ENCODE measurements at places on chromosomes 5 and 9.

- DNase-seq = no peak
Measured at GRCh38 chr5:135307143-135307903, 91.7 kb downstream of the MACROH2A1 start.

- DNase-seq = no peak
Measured at GRCh38 chr5:131607418-131607817, 27.6 kb downstream of the RAPGEF6 start.

DNA sequence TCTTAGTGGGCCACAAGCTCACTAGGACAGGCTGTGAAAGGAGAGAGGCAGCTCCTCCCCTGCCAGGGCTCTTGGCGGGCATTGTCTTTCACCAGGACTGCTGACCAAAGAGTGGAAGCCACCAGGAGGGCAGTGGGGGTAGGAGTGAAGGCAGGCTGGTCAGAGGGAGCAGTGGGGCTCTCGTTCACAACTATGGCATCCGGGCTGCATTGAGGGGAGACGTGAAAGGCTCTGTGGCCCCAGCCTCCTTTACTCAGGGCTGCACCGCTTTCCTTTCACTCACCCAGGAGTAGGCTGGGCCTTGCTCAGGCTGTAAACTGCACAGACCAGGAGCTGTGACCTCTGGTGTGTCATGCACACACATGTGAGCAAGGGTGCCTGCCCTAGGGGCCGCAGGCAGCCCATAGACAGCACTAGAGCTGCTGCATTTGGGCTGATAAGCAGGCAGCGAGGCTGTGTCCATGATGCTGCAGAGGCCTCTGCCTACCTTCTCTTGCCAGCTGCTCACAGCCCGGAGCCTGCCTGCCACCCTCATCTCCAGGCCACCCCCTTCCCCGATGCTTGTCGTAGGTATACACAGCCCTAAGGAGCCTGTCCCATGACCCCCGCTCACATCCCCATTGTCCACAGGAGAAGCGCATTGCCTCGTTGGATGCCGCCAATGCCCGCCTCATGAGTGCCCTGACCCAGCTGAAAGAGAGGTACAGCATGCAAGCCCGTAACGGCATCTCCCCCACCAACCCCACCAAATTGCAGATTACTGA lies 130.4 kb downstream of the DAB2IP start:
- DNase-seq = no peak

DNA sequence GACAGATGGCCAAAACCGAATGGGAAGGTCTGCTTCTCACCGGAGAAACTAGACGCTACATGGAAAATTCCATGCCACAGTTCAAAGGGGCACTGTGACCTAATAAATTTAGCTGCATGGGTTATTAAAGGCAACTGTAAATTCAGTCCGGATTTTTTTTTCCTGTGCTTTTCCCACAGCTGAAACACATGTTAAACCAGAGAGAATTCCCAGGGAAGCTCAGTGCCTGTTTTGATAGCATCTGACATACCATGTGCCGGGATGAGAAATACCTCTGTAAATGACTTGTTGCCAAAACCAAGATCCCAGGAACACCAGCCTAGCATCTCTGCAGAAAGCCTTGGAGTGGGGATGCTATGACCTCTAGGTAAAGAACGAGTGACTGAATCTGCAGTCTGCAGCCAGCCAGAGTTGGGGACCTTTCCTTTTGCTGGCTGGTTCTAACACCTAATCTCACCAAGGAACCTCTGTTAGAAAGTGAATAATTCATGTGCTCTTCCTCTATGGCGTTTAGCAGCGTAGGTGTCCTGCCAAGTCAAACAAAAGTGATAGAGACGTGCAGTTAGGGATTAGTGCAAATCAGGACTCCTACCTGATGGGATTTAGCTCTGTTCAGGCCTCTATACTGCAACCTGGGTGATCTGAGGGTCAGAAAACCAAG lies 77.9 kb downstream of the SLIT3 start:
- DNase-seq = no peak

DNA sequence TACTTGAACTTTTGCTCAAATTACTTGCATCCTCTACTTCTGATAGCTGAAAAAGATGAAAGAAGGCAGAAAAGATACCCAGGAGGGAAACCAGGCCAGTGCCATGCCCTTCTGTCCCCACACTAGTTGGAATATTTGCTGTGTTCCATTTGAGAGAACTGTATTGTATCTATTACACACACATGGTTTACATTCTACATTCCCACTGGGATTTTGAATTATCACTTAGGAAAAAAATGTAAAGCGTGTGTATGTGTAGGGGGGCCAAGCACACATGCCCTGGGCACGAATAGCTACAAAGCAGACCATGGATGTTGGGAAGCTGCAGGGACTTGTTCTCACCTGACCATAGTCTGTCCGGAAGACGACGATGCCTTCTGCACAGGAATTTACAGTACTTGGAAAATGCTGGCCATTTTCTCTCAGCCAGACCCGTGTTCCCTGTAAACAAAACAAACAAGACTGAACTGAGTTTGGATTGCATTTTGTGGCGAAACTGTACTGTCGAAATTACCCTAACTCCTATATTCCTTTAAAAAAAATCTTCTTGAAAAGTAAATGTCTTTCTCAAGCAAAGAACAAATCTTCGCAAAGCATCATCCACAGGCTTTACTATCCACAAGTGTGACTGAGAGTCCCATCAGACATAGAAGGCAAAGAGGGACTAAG lies 58.7 kb downstream of the MYO10 start:
- no peak for DNase-seq

GRCh38 chr9:2638871-2639673 lies 17.5 kb downstream of the VLDLR start:
- no peak for DNase-seq

DNA sequence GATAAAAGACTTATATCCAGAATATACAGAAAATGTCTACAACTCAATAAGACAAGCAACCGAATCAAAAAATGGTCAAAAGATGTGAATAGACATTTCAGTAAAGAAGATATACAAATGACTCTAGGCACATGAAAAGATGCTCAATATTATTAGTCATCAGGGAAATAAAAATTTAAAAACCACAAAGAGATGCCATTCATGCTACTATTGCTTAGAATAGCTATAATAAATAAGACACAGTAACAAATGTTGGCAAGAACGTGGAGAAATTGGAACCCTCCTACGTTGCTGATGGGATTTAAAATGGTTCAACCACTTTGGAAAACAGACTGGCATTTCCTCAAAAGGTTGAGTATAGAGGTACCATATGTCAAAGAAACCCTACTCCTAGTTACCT lies 39.8 kb downstream of the POLK start:
- DNase-seq = no peak

GRCh38 chr5:95631991-95632675 lies 12.2 kb downstream of the GPR150 start:
- DNase-seq = no peak

- DNase-seq = no peak
Measured at GRCh38 chr9:16509997-16510396, 360.5 kb downstream of the BNC2 start.

DNA sequence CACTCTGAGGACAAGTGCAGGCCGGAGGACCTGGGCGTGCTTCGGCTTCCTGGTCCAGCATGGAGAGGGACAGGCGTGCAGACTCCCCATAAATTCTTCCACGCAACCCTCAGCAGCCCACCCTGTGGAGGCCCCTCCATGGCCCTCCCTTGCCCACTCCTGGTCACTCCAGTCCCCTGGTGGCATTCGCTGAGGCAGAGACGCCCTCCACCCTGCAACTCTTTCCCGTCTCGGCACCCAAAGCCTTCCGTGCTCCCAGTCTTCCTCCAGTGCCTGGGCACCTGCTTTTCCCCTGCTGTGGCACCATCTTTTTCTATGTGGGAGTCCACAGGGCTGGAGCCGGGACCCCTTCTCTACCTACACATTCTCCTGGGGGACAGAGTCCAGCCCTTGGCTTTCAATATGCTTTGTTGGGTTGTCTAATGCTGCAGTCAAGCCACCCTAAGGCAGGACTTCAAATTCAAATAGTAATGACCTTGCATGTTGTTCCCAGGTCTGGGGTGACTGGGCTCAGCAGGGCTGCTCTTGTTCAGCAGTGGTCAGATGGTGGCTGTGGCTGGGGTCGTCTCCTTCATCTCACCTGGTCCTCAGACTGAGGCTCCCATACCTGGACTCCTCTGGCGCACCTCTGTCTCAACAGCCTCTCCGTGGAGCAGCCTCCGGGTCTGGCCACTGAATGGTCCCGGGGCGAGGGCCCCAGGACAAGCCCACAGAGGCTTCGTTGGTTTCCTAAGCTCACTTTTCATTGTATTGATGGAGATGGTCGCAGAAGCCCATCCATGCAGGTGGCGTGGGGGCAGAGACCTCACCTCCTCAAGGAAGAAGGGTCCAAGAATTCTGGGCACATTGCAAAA lies 15.2 kb downstream of the MRPL36 start:
- DNase-seq = no peak

DNA sequence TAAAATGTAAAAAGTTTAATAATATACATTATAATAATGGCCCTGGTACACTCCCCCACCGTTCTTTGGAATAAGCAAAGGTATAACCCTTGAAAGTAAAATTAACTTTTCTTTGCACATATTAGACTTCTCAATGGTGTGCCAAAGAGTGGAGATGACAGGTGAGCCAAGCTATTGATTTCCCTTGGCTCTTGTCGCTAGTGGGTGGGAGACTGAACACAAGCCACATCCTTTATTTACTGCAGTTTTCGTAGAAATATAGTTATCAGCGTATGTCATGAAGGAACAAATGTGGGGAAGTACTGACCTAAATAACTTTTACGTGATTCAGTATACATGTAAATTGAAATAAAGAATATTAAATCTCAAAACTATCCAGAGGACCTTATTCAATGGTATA lies 549.3 kb downstream of the RAB3C start:
- DNase-seq = no peak

GRCh38 chr5:68968429-68968828 lies 125.4 kb upstream of the SLC30A5 start:
- no peak for DNase-seq

DNA sequence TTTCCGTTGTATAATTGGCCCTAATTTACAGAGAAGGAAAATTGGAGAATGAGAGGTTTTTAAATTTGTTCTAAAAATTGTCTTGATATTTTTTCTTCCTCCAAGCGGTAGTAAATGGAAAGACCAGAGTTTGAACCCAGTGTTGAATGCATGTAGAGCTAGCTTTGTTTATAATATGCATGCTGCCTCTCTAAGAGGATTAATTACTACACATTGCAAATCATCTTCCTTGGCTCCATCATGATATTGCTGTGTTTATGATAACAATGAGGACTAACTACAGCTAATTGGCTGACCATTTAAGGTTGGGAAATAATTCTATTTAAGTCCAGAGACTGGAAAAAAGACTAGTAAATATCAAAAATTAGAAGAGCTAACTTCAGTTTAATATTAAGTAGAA lies 338.5 kb downstream of the PLK2 start:
- no peak for DNase-seq

DNA sequence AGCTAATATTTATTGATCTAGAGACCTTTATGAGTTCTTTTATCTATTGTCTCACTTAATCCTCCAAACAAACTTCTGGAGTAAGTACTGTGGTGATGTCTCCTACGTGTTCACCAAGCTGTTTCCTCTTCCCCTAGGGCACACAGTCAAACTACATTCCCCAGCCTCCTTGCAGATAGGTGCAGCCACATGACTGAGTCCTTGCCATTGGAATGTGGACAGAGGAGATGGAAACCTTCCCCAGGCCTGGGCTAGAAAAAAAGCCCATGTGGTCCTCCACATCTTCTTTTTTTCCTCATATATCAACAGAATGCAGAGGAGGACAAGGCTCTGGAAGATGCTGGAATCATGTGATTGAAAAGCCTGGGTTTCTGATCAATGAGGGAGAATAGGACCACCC lies 88.0 kb downstream of the ANKRD55 start:
- DNase-seq = no peak

GRCh38 chr9:83526901-83527300 lies 11.3 kb downstream of the FRMD3 start:
- DNase-seq = no peak

DNA sequence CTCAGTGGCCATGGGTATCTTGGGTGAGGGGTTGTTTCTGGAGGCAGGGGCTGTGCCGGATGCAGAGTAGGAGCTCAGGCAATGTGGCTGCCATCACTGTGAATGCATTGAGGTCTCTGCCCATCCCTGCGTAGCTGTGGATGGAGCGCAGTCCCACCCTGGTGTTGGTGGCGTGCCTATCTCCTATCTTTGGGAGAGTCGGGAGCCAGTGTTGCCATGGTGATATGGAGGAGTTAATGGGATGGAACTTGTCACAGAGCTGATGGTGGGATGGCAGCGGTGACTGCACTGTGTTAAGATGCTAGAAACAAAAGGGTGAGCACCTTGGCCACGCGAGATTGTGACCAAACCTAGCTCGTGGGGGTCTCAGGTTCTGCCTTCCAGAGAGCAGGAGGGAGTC lies 197.3 kb downstream of the MELK start:
- DNase-seq = no peak

DNA sequence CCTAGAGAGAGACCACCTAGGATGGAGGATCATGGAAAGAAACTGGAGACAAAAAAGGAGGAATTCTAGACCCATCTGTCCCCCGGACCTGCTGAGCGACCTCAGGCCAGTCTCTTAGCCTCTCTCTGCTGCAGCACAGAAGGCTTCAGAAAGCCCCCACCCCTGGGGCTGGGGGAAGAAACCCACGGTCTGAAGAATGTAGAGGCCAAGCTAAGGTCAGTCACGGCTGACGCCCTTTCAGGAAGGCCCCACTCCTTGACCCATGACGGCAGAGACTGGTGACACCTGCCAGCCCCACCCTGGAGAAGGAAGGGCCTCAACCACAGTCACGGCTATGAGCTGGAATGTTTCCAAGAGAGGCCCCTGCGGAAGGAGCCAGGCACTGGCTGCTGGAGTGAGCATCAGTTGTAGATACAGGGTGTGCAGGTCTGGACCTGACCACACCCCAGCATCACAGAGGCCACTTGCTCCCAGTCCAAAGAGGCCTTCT lies 120.5 kb upstream of the BOD1 start:
- no peak for DNase-seq

DNA sequence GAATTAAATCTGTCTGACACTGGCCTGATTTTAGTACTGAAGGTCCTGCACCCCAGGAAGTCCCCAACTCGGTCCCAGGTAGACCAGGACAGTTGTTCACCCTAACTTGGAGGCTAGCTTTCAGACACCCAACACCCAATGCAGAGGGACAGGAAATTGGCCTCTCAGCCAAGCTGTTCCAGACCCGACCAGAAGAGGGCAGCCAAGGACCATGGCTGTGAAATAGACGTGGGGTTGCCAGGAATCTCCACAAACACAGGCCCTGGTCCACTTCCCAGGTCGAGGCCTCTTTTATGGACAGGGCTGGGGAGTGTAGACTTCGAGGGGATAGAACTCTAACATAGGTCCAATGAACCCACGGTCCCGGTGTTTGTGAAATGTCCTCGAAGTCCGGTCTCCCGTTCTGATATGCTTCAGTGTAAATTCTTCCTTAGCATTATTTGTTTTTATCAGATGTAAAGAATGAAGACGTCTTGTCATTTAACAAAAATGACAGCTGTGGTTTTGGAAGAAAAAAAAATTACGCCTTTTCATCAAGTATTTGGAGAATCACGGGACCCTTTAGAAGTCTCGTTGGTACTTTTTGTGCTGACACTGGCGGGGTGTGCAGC lies 260.3 kb upstream of the ADAMTS16 start:
- DNase-seq = no peak

GRCh38 chr5:154481584-154482381 lies 3.8 kb upstream of the HAND1 start:
- no peak for DNase-seq

All from stimulated activated CD8-positive, alpha-beta memory T cell treated with anti-CD3 and anti-CD28 coated beads, Interleukin-7, amount 100 ng/mL, for 1 hour (primary cell).